ENCODE measurements at places on chromosomes 6 and 20.

GRCh38 chr6:140178520-140178919 lies 804.1 kb upstream of the CITED2 start:
- no peak for DNase-seq

DNA sequence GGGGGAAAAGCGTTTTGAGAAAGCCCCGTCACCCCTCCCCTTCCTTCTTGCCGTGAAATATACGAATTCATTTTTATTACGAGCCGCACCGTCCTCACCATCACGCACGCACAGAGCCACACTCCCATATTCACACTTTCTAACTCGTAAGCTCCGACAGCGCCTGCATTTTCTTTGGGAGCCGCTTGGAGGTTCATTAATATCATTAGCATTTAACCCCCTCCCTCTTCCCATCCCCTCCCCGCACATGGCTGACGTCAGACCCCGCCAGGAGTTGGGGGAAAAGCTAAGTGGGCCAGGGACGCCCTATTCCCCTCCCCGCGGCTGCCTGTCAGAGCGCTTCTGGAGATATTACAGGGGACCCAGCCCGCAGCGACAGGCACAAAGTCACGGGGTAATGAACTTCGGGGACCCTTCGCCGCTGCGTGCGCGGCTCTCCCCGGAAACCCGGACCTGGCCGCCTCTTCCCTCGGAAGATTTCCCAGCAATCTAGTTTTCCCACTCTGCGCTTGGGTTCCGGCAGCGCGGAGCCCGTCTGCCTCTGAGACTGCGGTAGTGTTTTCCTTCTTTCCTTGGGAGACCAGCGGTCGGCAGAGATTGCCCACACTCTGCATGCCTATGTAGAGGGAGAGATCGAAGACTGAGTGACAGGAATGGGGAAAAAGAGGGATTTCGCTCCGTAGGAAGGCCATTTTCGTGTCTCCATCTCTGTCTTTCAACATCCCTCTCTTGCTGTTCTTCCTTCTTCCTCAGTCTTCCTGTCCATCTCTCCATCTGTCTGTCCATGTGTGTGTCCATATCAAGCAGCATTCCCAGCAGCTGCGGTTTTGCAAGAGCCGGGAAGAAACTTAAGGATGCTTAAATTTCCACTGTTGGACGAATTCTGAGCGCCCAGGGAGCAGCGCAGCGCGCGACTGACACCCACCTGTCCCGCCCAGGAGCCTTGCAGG lies at the start of gene NR2E1:
Gene NR2E1, plus strand, starts transcription at position 309 of the 950 bp plus-strand sequence. CDS start 744 bp downstream, outside the sequence.
- DNase-seq, result no peak

DNA sequence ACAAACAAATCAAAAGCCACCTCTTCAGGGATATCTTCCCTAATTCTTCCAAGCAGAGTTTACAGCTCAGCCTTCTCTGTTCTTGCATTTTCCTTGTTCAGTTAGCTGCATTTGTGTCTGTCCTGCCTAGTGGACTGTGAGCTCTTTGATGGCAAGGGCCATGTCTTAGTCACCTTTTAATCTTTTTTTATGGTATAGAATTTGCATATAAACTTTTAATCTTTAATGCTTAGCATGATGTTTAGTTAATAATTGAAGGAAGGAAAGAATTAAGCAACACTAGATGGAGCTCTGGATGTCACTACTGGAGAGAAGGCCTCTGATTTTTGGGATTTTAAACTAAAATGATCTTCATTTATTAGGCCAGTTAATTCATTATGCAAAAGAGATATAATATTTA lies 12.1 kb downstream of the PPP2R5D start:
- no peak for DNase-seq

DNA sequence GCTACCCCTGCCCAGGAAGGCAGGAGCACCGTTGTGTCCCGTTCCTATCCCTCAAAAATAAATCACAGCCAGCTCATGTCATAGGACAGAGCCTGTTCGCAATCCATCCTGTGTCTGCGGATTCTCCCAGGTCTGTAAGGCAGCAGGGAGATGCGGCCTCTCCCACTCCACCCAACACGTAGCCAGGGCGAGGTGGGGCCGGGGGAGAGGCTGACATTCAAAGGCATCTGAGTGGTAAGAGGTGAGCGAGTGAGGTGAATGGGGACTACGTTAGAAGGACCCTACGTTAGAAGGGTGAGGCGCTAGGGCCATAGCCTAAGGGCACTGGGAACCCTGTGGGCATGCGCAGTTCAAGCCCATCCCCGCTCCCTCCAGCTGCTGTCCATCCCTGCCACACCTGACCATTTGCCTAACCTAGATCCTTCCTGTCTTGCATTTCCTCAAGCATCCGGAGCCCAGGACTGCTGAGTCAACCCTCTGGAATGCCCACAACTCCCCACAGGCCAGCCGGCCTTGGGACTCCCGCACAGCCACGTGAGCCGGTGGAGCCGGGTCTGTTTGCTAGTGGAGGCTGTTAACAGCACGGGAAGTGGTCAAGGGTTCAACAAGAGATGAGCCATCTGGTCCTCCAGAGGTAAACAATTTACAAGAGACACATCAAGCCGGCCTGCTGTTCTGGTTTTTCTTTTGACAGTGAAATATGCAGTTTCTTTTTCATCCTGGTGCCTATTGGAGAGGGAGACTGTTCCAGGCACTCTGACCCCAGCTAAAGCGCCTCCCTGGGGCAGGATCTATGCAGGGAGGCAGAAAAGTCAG lies 45.9 kb downstream of the RIPOR3 start:
- no peak for DNase-seq

DNA sequence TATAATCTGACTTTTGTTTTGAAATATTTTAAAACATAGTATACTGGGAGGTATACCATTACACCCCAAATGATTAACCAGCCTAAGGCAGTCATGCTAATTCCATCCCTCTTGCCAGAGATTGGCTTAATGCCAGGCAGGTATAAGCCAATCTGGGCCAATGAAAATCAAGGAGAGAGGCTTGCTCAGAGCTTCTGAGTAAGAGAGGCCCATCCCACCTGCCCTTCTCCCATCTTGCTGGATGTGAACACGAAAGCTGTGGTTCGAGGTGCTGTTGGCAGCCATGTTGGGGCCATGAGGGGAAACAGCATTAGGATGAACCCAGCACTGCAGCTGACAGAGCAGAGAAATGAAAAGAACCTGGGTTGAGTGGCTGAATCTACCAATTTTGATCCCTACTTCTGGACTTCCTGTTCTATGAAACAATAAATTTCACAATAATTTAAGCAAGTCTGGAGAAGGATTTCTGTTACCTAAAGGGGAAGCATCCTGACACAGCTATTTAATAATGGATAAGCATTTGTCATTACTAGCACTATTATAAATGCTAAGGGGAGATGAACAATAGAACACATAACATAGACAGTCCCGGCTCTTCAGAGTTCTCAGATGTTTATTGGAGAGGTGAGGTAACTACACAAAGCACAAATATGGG lies 152.3 kb downstream of the CDC5L start:
- no peak for DNase-seq

GRCh38 chr20:19697415-19697814 lies 60.6 kb upstream of the RIN2 start:
- DNase-seq, result no peak

DNA sequence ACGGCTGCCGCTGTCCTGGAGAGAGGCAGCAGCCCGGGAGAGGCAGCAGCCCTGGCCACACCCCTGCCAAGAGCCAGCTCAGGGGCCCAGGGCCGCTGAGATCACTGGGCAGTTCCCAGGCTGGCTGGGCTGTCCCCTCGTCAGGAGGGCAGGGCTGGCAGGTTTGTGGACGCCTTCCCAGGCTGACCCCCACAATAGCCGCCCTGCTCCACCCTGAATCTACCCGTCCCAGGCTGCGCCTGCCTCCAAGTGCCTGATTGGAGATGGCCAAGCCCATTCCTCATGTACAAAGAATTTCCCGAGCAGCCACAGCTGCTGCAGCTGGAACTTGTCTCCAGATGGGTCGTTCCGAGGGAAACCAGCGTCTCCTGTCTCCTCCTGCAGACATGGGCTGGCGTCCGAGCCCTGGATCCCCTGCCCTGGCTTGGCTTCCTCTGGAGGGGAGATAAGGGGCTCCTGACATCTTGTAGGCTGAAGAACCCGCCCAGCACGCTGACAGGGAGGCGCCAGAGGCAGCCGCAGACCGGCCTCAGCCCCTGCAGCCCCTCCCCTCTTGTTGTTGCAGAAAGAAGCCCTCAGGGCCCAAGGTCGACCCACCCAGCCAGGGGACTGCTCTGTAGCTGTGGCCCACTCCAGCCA lies 9.4 kb upstream of the GATA5 start:
- no peak for DNase-seq

DNA sequence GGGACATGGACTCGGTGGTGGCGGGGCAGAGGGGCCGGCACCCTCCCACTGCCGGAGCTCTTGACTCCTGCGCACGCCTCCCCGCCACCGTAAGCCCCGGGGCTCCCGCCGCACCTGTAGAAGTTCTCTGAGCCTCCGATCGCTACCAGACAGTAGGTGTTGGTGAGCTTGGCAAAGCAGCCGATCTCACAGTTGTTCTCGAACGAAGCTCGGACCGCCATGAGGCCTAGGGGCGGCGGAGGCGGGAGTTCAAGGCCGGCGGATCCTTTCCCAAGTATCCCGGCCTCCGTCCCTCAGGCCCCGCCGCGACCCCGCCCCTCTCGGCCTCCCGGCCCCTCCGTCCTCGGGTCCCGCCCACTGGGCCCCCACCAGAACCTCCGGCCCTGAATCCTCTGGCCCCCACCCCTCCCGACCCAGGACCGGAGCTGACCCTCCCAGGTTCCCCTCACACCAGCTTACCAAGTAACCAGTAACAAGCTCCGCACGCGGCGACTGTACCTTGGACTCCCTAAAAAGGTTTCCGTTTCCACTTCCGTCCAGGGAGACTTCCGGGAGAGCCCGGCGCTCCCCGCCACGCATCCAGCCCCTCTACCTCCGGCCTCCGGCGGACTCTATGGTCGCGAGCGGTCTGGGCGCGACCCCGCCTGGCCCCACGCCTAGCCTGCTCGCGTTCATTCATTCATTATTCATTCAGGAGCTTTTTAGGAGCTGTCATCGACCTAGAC lies at the start of gene EIF6:
Gene EIF6, minus strand, starts transcription at position 506 of the 725 bp plus-strand sequence. Its CDS starts 285 bp downstream, at position 221.
- peak; percentile 35 for DNase-seq

DNA sequence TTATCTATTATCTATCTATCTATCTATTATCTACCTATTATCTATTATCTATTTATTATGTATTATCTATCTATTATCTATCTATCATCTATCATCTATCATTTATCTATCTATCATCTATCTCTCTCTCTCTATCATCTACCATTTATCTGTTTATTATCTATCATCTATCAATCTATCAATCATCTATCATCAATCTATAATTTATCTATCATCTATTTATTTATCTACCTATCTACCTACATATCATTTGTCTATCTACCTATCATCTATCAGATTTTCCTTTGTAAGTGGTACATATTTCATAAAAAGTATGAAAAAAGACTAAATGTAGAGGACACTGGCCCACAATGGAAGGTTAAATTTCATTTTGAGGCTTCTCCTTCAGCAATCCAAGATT lies 212.1 kb upstream of the EXOC2 start:
- no peak for DNase-seq

GRCh38 chr20:38880952-38881735 lies 45.1 kb upstream of the FAM83D start:
- DNase-seq, result no peak

DNA sequence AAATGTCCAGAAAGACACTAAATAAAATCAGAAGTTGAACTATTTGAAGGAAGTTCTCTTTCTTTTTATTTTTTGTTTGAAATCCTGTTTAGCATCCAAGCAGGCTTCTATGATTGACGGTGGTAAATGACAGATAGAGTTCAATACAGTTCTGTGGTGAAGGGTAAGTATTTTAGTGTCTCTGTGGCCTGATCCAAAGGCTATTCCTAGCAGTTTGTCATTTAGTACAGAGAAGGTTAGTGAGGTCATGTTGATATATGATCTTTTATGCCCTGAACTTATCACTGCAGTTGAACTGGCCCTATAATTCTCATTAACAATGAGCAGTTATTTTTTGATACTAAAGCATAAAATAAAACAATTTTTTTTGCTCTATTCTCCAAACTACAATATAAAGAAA lies 144.7 kb upstream of the HDAC2 start:
- no peak for DNase-seq

- DNase-seq, result no peak
These were observed 1.9 kb downstream of the SNX5 start for GRCh38 chr20:17966432-17967310.

DNA sequence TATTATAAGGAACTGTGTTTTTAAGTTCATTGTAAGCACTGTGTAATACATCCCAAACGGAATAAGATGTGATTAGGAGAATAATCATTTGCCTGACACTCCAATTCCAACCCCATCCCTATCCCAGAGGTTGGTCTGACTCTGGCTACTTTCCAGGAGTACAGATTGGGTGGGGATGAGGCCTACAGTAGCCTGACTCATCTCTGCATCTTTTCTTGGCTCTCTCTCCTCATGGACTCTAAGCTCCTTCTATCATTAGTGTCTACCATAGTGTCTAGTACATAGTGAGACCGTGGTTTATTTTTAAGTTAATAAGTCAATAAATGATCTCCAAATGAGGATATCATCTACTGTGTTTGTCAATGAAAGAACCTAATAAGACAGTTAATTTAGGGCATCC lies 92.2 kb upstream of the CNKSR3 start:
- DNase-seq, result no peak

DNA sequence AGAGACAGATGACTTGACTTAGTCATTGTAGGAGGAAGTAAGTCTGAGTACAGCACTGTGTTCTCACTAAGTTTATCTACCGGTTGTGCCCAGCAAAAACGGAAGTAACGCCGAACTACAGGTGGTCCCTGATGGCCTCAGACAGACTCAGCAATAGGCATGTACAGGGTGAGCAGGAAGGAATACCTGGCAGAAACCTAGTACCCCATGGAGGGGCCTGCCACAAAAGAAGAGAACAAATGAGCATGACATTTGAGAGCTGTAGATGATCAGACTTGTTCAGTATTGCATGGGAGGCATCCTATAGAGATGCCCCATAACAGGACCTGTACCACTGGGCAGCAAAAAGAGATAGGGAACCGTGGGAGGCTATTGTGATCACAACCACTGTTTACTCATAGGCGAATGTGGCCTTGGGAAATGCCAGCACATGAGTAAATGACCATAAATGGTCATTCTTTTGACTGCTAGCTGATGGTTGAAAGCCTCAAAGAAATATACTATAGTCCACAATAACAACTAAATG lies 106.4 kb upstream of the TAB2 start:
- no peak for DNase-seq

DNA sequence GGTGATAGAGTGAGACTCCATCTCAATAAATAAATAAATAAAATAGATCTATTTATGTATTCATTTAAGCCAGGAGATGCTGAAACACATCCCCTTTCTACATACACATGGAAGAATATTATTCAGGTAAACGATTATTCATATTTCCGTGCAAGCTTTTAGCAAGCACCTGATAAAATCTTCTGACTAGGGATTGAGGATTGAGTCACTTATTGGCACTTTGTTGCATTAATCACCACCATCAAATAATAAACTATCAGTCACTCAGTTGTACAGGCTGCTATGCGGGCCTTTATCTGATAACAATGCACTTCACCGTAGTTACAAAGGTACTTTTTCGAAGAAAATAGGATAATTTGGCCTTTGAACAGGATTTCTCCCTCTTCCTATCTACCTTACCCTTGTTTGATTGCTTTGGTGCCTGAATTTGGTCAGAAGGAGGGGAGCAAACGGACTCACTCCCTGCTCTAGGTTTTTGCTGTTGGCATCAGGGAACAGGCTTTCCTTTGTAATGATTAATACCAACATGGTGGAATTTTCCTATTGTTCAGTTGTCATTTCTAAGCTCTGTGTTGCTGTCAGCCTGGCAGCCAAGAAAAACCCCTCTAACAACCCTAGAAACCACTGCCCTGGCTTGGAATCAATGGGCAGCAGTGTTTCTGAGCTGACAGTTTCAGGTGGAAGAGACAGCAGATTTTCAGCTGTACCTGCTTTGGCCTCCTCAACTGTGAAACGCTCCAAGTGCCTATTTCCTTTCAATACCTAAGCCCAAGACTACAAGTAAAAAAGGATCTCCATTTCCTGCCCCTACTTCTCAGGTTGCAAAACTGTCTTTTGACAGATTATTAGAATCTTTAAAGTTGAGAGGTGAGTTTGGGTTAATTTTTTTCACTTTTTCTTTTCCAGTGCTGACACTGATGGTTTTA lies 63.0 kb downstream of the MYB start:
- no peak for DNase-seq
